ENCODE measurements at places on chromosomes 12 and 14.
A peak's percentile ranks its signal among the peaks of the same experiment; 100 is the strongest.

DNA sequence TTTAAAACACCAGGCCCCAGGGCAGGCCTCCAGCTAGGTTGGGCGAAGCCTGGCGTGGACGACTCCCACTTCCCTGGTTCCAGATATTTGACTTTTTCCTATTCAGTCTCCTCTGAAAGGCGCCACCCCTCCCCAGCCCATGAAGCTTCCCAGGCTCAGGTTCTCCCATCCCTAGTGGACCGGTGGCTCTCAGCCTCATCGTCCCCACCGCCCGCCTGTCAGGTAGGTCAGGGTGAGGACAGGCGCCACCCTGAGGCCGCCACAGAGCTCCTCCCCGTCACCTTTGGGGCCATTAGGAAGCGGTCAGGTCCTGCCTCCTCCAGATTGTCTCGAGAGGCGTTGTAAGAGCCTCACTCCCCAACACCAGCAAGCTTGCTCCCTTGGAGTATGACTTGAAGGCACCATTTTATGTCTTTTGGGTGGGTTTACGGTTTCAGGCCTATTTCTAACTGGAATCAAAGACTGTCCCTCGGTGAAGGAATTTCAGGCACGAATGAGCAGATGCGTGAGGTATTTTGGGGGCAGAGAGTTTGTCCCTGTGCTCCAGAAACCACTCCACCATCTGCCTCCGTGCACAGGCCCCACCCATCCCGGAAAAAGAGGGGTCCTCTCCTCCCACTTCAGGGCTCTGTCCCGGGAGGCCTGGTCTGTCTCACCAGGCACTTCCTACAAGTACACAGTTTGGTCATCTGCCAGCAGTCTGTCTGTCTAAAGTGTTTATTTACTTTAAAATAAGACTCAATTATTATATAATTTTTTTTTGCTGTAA, 55.6 kb downstream of the TSPAN9 start:
- DNase-seq, result no peak

DNA sequence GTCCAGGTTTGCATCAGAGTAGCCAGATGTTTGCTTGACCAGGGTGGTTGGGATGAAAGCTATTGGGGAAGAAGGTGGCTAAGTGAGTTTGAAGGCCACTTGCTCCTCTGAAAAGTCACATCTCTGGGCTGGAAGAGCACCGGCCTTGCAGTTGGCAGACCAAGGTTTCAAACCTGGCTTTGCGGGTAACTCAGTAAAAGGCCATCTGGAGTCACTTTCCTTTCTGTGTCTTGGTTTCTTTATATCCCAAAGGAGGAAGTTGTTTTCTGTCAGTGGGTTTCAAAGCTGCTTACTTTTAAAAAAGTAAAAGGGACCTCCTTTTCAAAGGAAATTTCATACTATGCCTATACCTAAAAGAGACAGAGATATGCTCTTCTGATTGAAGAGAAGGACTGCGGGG, 26.2 kb upstream of the CMA1 start:
- no peak for DNase-seq

DNA sequence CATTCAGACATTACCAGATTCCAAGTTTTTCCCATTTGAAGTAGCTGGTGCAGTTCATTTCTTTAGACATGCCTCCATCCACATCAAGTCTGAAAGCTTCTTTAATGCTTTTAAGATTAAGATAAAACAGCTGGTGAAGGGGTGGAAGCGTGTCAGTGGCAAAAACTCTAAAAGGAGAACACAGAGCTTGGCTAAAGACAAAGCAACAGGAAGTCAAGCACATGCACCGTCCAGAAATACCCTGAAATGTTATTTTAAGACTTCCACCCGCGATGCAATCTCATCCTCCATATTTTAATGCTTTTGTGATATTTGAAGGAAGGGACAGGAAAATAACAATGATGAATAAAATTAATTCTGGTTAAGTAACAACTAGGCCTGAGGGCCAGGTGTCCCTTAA, 31.8 kb downstream of the PPM1H start:
- no peak for DNase-seq

DNA sequence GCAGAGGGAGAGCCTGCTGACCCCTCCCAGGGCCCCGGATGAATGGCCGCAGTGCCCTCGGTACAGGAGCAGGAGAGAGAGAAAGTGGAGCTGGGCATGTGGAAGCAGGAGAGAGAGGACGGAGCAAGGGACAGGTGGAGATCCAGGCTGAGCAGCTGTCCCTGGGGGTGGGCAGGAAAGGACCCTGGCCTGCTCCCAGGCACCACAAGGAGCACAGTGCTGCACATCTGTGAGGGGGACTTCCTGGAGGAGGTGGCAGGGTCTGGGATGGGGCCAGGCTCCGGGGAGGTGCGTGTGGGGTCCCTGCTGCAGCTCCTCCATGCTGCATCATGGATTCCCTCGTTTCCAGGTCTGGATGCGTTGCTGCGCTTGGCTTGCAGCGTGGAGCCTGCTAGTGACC, 13.0 kb upstream of the DLK1 start:
- no peak for DNase-seq

GRCh38 chr14:91351512-91351862, 66.1 kb downstream of the CCDC88C start:
- no peak for DNase-seq

- peak; percentile 21 for DNase-seq
Measured at GRCh38 chr12:56317675-56318074, 1.9 kb upstream of the CNPY2 start.

DNA sequence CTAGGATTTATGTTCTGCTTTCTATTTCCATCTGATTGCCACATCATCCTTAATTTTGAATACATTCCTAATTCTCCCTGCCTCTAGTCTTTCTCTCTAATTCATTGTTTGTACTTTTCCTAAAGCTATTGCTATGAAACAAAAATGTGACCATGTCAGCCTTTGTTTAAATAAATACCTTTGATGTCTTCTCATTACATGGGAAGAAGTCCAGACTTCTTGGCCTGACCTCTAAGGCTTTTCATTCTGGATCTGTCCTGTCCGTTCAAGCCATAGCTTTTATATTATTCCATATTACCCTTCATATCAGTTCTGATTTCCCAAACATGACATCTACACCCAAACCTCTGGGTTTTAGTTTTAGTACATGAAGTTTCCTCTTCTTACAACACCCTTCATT, 91.4 kb downstream of the CDK17 start:
- no peak for DNase-seq

DNA sequence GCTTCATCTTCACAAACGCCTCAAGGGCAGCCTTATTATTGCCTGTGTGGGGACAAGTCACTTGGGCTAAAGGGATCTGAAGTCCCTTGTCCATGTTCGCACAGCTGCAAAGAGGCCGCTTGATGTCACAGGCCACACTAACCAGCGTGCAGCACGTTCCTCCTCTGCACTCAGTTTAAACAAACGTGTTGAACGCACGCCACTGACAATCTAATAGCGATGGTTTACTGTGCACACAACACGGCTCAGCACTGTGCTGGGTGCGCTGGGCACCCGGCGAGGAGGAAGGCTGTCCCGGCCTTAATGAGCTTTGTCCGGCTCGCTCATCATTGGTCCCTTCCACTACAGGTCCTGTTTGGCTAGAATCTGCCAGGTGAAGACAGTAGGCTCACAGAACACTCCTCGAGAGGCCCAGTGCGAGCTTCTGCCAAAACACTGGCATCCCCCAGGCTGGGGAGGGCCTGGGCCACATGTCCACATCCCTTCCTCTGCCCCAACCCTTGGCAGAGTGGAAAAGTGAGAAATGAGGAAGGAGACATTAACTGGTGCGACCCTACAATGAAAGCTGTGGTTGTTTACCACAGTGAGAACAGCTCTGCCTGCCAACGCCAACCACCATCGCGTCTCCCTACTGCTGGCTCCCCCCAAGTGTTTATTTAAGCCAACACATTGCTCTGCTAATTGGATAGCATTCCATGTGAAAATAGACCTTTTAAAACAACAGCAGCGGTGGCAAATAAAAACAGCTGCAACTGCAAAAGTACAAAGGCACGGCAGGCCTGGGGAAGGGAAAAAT, 113.2 kb downstream of the RBM19 start:
- no peak for DNase-seq

DNA sequence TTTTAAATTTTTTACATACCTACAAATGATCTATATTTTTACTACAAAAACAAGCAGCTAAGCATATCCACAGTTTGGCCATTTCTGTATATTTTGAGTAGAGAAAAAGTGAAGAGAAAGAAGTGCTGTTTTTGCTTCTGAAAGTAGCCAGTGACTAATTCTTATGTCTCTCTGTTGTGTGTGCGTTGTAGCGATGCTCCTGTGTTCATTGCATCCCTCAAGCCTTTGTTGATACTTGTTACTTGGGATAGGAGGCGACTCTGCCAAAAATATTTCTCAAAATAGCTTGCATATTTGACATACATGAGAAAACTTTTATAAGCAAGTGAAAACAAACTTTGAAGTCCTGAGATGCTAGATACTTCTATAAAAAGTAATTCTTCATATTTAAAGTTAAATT, 714.1 kb downstream of the FSCB start:
- DNase-seq, result no peak

DNA sequence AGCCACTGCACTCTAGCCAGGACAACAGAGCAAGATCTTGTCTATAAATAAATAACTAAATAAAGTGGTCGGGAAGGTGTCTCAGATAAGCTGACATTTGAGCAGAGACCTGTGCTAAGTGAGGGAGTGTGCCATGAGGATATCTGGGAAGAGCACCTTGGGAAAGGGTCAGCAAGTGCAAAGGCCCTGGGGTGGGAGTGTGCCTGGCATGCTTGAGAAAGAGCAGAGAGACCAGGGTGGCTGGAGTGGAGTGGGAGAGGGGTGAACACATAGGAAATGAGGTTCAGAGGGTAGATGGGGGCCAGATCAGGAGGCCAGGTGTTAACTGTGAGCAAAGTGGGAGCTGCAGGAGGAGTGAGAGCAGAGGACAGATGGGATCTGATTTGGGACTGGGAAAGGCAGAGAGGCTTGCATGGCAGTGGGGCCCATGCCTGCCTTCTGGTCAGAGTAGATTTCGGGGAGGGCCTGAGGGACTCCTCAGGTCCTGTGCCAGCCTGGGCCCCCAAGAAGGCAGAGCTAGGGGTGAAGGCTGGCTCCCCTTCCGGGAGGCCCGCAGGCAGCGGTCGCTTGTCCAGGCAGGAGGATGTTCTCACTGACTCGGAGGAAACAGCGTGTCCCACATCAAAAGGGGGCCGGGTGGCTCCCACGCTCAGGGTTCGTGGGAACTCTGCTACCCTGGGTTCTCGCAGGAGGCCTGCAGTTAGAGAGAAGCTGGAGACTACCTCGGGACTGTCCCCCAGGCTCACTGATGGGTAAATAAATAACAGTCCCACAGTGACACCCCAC, 32.6 kb downstream of the DTX1 start:
- no peak for DNase-seq
